ENCODE measurements at places on chromosomes 13 and 19.

DNA sequence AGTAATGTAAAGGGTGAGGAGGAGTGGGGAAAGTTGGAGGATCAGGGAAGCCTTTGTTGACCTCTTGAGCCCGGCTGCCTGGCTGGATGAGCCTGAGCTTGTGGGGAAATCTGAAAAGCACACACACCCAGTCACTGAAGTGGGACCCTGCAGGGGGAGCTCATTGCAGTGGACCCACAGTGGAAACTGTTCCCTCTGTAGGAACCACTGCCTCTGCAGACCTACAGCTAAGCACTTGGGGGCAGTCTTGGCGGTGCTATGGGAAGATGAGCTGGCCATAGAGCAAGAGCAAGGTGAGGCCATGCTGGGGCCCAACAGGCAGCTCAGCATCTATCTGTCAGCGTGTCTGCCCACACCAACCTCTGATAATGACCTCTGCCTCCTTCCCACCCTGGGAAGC lies 294.8 kb downstream of the TSHZ3 start:
- DNase-seq = peak; percentile 8

GRCh38 chr13:93244141-93244917 lies 17.7 kb downstream of the GPC6 start:
- no peak for DNase-seq

DNA sequence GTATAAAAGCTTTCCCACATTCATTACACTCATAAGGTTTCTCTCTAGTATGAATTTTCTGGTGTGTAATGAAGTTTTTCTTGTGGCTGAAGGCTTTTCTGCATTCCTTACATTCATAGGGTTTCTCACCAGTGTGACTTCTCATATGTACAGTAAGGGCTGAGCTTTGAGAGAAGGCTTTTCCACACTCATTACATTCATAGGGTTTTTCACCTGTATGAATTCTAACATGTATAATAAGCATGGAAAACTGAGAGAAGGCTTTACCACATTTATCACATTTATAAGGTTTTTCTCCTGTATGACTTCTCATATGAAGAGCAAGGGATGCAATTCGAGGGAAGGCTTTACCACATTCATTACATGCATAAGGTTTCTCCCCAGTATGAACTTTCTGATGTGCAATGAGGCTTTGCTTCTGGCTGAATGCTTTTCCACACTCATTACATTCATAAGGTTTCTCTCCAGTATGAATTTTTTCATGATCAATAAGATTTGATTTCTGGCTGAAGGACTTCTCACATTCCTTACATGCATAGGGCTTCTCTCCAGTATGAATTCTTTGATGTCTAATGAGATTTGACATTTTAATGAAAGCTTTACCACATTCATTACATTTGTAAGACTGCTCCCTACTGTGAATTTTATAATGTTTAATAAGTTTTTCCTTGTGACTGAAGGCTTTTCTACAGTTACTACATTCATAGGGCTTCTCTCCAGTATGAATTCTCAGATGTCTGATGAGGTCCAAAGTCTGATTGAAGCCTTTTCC lies 42.6 kb downstream of the ZNF527 start:
- DNase-seq = no peak

- DNase-seq = peak; percentile 87
Observed at GRCh38 chr19:47186446-47187334, 44.3 kb downstream of the BBC3 start.

- DNase-seq = no peak
Observed at GRCh38 chr13:76035711-76036110, 399.6 kb downstream of the LMO7 start.

GRCh38 chr19:18417250-18418028 lies 1.8 kb upstream of the SSBP4 start:
- no peak for DNase-seq

GRCh38 chr13:50951366-50951765 lies 41.8 kb downstream of the RNASEH2B start:
- no peak for DNase-seq

- no peak for DNase-seq
Observed at GRCh38 chr19:33000510-33000909, 28.5 kb downstream of the FAAP24 start.

- DNase-seq = no peak
Observed at GRCh38 chr13:113848431-113849260, 15.2 kb downstream of the GAS6 start.

DNA sequence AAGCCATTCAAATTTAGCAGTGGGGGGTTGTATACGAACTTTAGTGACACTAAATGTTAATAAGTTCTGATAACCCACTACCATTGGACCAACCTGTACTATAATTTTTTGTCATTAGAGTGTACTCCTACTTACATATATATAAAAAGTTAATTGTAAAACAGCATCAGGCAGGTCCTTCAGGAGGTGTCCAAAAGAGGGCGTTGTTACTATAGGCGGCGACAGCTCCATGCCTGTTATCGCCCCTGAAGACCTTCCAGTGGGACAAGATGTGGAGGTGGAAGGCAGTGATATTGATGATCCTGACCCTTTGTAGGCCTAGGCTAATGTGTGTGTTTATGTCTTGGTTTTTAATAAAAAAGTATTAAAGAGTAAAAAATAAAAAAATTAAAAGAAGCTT lies 27.5 kb downstream of the SPRYD7 start:
- DNase-seq = no peak

DNA sequence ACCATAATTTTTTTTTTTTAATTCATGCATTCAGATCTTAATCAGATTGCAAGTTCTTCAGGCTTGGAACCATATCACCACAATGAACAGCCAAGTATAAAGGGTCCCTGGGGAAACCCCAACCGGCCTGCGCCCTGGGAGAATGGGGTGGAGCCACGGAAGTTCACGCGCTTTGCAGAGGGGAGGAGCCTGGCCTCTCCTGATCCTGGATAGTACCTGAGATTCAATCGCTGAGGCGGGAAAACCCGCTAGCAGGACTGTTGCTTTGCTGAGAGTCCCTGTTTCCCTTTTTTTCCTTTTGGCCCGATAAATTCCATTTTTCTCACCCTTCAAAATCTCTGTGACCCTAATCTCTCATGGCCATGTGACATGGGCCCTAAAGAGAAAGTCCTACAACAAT lies 385.1 kb downstream of the IRS2 start:
- no peak for DNase-seq

DNA sequence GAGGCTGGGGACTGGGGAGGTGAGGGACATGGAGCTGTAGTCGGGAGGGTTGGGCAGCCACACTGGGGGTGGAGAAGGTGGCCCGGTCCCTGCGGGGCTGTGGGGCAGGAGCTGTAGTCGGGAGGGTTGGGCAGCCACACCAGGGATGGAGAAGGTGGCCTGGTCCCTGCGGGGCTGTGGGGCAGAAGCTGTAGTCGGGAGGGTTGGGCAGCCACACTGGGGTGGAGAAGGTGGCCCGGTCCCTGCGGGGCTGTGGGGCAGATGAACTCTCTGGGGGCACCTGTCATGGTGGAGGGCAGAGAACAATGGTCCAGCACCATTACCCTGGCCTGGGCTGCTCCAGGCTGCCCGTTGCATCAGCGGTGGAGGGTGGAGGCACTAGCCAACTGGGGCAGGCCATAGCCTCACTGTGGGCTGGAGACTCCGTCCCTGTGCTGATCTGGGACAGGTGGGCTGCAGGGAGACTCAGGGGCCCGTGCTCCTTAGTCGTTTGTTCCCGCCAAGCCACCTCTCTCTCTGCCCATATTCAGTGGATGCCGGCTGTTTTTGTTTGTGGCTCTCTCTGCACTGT lies 51.4 kb downstream of the ATP11A start:
- no peak for DNase-seq

- DNase-seq = no peak
Observed at GRCh38 chr13:65844266-65844841, 1385.8 kb downstream of the PCDH9 start.

GRCh38 chr19:43681821-43682220 lies 11.9 kb upstream of the PLAUR start:
- no peak for DNase-seq

DNA sequence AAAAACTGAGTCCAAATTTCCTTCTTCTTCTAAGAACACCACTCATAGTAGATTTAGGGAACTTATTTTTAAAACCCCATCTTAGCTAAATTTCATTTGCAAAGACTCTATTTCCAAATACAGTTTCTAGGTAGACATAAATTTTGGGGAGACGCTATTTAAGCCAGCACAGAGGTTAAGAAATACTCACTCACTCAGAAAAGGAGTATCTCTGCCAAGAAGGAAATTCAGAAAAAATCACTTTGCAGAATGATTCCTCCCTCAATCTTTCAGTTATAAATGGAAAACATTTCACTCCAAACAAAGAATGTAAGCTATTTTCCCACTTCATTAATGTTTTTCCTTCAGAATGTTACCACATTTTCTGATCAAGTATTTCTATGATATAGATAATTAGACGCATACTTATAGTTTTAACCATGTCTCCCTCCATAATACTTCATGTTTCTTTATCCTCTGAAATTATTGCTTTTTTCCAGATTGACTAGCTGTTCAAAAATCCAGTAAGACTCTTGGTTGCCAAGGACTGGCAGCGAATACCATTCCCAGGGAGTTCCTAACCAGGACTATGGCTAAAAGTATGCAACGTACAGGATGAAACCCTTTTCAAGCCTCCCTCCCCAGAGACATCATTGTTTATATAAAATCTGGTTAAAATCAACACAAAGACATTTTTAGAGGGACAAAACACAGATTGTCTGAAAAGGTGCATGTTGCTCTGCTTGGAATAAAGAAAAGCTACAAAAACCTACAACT lies 52.5 kb upstream of the RXFP2 start:
- no peak for DNase-seq

- no peak for DNase-seq
Observed at GRCh38 chr13:73210218-73210883, 151.5 kb downstream of the KLF5 start.

GRCh38 chr13:53782488-53782961 lies 753.9 kb downstream of the OLFM4 start:
- DNase-seq = no peak

- no peak for DNase-seq
Observed at GRCh38 chr19:49665036-49665350, 664 bp downstream of the IRF3 start.

DNA sequence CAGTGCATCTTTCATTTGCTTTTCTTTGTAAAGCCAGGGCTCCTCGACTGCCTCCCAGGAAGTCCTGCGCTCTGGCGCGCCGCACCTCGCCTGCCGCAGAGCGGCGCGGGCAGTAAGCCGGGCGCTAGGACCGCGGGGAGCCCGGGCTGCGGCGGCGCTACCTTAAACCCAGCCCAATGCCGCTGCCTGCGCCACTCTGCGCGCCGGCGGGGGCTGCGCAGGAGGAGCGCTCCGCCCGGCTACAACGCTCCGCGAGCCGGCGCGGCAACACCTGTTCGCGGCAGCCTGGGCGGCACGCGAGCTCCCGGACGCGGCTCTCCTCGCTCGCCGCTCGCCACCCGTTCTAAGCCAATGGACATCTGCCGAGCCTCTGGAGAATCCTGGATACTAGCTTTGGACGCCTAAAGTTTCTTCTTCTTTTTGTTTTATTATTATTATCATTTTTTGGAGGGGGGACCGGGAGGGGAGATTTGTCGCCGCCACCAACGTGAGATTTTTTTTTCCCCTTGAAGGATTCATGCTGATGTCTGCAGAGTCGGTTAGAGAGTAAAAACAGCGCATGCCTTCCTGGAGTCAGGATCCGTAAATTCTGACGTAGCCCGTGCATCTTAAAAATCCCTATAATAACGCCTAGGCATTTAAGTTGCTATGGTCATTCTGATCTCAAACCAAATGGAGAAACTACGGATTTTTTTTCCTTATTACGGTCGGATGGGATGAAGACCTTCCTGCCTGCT lies at the start of gene FGF9:
Gene FGF9 (plus strand): TSS at position 191 of the 737 bp plus-strand sequence. CDS start 840 bp downstream, outside the sequence.
- DNase-seq = no peak

DNA sequence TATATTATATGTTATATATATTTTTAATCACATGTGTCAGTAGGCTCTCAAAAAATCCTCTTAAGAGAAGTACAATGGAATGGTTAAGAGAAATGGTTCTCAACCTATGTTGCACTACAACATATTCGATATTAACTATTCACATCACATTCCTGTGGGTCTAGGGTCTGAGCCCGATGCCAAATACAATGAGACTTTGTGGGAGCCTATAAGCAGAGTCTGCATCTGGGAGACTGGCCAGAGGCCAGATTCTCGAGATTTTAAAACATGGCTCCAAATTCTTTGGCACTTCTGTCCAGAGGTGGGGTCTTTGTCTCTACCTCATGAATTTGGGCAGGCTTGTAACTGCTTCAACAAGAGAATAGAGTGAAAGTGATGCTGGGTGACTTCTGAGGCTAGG lies 79.4 kb upstream of the NBEA start:
- no peak for DNase-seq

- no peak for DNase-seq
Observed at GRCh38 chr13:110258876-110259631, 47.9 kb downstream of the COL4A1 start.

GRCh38 chr19:18304458-18305310 lies 18.2 kb downstream of the LSM4 start:
- peak; percentile 77 for DNase-seq
